Left cardiac atrium (tissue), 4 donors: ENCODE measurements at places on chromosomes 11 and 22. TPM values are rescaled to one million over a fixed set of nuclear protein-coding genes. Genes with fewer than 3 reads are reported as not detected.

The PTGDR2 gene
- 0.27 TPM for total RNA-seq

The TRPM5 gene
- not detected for total RNA-seq

The KLHL35 gene
- 1.1 TPM for total RNA-seq

The MMP27 gene
- not detected for total RNA-seq

The MGAT3 gene
- 11.6 TPM for total RNA-seq

The FOLR2 gene
- 57.0 TPM for total RNA-seq

- peak; percentile 18 for DNase-seq
Observed at GRCh38 chr11:1071571-1072115, 3.0 kb upstream of the MUC2 start.

GRCh38 chr11:111378861-111379601, at the start of gene POU2AF1:
Gene POU2AF1 (minus strand): TSS chr11:111379275. CDS start chr11:111379177, 98 bp downstream.
- DNase-seq, result peak; percentile 28

DNA sequence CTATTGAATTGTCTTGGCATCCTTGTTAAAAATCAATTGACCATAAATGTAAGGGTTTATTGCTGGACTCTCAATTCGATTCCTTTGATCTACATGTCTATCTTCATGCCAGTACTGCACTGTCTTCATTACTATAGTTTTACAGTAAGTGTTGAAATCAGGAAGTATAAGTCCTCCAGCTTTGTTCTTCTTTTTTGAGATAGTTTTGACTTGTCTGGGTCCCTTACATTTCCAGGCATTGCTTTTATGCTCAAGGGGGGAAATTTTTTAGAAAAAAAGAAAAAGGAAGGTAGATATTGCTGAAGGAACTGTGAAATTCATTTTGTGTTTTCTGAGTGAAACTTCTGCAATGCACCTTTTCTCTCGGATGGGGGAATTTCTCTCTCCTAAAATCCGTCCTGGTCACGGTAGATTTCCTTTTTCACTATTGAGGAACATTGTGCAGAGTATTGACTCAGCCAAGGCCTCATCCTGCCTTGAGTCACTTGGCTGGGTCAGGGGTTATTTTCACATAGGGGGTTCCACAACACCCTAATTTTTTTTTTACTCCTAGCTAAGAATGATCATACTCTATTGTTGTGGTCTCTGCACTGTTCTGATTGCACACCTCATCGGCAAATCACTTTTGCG, 2.8 kb upstream of the ACER3 start:
- DNase-seq, result no peak

DNA sequence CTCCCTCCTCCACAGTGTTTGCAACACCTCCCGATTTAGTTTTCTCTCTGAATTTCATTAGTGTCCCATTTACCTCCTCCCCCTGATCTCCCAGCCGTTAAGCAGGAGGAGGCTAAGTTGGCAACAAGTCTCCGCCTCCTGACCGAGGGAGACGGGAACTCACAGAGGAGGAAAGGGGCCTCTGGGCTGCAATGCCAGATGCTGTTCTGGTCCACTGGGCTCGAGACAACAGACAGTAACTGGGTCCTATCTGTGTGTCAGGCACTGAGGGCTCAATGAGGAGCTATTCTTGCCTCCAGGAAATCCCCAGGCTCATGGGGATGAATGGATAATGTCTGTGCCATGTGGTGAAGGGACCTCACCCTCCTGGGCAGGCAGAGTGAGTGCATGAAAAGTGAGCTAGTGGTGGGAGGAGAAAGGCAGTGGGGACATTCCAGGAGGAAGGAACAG, 228.1 kb downstream of the TENM4 start:
- no peak for DNase-seq

DNA sequence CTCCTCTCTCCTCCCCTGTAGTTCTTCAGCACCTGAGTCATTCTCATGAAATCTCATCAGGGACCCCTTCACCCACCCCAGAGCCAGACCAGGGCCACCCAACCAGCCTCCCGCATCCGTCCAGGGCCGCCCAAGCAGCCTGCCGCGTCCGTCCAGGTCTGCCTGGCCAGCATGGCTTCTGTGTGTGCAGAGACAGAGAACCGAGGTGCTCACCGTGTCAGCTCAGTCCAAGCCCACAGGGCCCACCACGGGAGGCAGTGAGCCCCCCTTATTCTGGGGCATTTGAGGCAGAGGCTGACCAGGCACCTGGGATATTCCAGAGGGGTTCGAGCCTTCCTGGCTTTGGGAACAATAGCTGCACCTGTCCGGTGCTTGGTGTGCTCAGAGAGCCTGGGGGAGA, 1117.3 kb downstream of the BRD1 start:
- no peak for DNase-seq

DNA sequence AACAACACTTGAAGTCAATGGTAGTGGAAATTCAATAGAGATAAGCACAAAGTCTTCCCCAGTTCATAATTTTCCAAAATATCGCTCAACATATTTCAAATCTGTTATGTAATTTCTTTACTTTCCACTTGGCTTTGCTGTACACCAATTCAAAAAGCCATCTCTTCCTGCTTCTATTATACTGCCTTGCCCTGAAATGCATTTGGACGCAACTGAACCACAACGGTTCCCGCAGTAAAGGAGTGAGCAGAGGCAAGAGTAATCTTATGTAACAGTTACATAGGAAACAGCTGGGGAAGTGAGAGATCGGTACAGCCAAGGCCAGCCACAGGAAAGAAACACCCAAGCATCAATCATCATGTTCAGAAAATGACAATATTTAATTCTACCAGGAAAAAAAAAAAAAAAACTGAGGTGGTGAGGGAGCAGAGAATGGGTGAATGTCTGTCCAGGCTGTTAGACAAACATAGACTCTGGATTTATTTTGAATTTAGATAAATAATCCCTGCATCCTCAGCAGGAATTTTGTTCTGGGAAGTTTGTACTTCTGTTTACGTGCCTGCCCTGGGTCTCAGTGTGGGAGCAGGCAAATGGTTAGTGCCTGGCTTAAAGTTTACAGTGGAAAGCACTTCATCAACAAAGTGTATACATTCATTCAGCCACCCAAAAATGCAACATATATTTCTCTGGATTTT, 392.2 kb downstream of the ETS1 start:
- no peak for DNase-seq

- DNase-seq, result no peak
Observed at GRCh38 chr22:47854680-47855079, 1092.2 kb downstream of the TBC1D22A start.

DNA sequence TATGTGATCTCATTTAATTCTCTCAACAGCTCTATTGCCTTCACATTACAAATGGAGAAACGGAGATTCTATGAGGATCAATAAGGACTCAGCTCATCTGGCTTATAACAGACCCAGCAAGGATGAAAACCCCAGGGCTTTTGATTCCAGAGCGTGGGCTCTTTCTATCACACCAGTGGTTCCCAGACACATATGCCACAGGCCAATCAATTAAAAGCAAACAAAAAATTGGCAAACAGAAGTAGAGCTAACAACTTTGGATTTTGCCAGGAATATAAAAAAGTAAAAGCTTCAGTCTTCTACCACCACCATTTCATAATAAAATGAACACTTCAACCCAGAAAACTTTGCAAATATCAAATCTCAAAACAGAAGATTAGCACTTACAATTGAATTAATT, 71.1 kb upstream of the FAT3 start:
- no peak for DNase-seq

DNA sequence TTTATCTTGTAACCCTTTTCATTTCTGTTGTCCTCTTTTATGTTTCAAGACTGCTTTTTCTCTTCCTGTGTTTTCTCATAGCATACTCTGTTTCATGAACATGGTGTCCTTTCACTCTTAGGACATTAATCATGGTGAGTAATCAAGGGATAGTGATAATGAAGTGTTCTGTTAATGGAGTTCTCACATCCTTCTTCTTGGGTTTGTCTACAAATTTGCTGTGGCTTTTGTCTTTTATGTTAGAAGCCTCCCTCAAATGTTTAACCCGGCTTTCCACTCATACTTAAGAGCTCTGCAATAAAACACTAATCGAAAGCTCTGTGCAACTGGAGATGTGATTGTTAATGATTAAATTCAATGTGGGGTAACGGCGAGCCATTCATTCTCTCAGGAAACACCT, 593.6 kb downstream of the NELL1 start:
- no peak for DNase-seq

- DNase-seq, result no peak
Observed at GRCh38 chr11:100709233-100709957, 22.3 kb downstream of the ARHGAP42 start.

GRCh38 chr22:49736538-49736937, 91.1 kb downstream of the BRD1 start:
- DNase-seq, result no peak
